ENCODE measurements at places on chromosomes 7 and 10.

DNA sequence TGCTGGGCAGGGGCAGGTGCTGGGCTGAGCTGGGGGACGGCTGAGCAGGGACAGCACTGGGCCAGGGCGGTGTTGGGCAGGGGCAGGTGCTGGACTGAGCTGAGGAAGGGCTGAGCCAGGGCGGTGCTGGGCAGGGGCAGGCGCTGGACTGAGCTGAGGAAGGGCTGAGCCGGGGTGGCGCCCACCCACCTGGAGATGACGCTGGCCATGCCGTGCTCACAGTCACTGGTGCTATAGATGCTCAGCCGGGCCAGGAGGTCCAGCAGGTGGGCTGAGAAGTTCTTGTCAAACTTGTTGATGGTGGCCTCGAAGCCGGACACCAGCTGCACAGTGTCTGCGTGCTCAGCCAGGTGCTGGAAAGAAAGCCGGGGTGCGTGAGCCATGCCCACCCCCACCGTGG lies 4.4 kb upstream of the ADAM8 start:
- DNase-seq = no peak

GRCh38 chr7:76268376-76268775 lies 34.1 kb upstream of the HSPB1 start:
- DNase-seq = no peak

DNA sequence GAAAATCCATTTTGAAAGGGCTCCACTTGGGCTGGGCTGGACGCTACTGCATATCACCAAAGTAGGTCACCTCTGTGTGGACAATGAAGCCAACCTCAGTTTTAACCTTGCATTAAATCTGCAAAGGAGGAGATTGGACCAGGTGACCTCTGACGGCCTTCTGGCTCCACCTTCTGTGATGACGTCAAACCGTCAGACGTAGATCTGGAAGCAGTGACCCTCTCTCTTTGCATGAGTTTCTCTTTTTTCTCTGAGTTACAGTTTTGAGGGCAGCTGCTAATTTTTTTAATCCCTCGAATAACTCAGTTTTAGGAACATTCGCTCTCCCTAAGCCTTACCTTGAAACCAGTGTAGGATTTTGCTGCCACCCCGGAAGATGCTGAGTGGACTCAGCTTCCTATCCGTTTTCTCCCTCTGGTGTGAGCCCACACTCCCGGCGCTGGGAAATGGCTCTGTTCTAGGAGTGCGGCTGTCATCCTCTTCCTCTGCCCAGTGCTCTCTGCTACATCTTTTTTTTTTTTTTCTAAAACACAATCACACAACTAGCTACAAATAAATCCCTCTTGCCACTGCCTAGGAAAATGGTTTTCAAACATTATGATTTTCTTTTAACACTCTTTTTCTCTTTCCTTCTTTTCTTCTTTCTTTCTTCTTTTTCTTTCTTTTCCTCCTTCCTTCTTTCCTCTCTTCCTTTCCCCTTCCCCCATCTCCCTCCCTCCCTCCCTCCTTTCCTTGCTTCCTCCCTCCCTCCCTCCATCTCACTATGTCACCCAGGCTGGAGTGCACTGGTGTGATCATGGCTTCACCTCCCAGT lies 27.7 kb upstream of the NMT2 start:
- no peak for DNase-seq

- DNase-seq = no peak
Measured at GRCh38 chr10:11756766-11757315, 14.7 kb downstream of the ECHDC3 start.
